ENCODE measurements at places on chromosomes 4 and X. TPM values are rescaled to one million over a fixed set of nuclear protein-coding genes. Genes with fewer than 3 reads are reported as not detected.

CENPE gene
- 0.31 TPM for polyA plus RNA-seq

GC gene
- 12.2 TPM for polyA plus RNA-seq

ADAMTS3 gene
- polyA plus RNA-seq, result 0.15 TPM

MAGEA11 gene
- polyA plus RNA-seq, result not detected
